ENCODE measurements at places on chromosomes 1 and 21.

GRCh38 chr1:169129109-169129784 lies 22.8 kb downstream of the ATP1B1 start:
- DNase-seq = no peak

GRCh38 chr1:193069748-193070385 lies 10.5 kb downstream of the RO60 start:
- no peak for DNase-seq

- DNase-seq = no peak
These were observed 124.2 kb downstream of the VPS13D start for GRCh38 chr1:12353981-12354380.

GRCh38 chr1:67250051-67250653 lies 57.5 kb upstream of the IL12RB2 start:
- DNase-seq = no peak

DNA sequence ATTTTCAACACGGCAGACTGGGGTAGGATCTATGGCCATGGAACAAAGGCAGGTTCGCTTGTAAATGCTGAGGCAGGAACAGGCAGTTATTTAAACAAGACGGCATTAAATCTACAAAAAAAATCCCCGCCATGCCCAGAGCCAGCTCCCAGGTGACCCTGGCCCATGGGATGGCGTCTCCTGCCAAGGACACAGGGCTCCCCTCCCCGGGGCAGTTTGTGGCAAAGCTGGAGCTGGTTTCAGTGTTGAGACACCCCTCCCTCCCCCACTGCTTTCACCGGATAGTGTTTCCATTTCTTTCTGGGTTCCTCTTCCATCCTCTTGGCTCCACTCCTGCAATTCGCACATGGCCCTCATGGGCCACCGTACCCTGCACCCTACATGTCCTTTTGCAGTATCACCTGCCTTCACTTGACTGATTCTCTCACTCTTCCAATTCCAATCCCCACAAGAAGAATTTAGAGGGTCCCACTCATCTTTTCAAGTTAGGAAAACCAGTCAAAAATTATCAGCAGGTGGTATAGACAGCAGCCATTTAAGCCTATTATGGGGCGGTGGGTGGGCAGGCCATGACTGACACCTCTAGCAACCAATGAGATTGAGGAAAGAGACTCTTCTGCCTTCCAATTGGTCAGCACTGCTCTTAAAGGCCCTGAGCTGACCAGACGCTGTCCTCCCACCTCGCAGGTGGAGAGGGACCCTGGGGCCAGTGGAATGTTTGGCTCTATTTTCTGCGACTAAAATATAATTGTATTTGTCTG lies 52.0 kb downstream of the OLIG1 start:
- no peak for DNase-seq

DNA sequence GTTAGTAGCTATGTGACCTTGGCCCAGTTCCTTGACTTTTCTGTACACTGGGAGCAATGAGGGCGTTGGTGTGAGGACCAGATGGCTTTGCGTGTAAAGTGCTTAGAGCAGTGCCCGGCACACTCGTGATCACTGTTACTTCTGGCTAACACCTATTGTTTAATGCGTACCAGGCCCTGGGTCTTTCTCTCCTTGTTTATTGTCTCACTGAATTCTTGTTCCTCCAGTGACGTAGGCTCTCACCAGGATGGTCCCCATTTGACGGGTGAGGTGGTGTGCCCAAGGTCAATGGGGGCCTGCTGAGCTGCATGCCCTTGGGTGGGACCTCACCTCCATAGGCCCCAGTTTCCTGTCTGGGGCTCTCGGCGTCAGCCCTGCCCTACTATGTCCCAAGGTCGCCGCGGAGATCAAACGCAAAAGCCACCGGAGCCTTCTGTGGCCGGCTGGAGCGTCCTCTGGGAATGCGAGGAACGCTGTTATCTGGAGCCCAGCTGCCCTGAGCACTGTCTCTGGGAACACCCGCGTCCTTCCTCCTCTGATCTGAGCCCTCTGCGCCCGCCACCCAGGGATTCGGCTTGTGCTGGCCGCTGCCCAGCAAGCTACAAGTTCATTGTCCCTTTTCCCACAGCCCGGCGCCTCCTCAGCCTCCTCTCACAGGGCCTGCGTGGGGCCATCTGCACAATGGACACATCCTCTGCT lies 28.9 kb downstream of the ALPL start:
- DNase-seq = no peak

DNA sequence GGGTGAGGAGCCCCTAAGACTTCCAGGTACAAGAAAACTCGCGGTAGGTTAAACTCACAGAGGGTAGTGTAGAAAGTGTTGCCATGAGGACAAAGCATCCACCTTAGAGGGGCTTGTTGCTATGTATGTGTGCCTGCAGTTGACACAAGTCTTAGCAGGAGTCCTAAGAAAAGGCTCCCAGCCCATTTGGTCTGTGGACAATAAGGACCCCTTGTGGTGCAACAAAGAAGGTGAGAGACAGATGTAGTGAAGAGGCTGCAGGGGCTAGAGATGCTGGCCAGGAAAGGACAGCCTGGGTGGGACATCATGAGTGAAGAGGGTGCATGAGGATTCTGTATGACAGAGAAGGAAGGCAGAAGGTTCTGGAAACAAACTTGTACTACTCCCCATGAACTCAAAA lies 36.3 kb upstream of the IL10 start:
- DNase-seq = no peak

GRCh38 chr1:224499204-224499603 lies 64.6 kb upstream of the WDR26 start:
- no peak for DNase-seq

DNA sequence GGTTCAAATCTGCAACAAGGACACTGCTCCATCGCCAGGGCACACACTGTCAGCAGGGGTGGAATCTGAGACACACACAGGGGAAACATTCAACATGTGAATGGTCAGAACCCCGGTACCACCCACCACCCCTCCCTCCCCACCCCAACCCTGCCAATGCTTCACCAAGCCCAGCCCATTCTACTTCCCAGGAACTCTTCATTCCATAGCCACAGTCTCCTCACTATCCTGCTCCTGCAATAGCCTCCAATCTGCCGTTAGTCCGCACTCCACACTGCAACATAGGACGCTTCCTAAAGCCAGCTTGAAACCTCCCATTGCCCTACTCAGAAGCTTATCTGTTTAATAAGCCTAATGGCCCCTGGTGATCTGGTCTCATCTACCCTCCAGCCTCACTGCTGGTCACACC lies 7.5 kb upstream of the RAB3B start:
- DNase-seq = no peak

- no peak for DNase-seq
These were observed 15.0 kb downstream of the FHAD1 start for GRCh38 chr1:15262003-15262377.

GRCh38 chr1:160951443-160952128 lies 3.0 kb downstream of the ITLN2 start:
- peak; percentile 51 for DNase-seq

- no peak for DNase-seq
These were observed 4.9 kb upstream of the LRRC3 start for GRCh38 chr21:44450402-44450801.

DNA sequence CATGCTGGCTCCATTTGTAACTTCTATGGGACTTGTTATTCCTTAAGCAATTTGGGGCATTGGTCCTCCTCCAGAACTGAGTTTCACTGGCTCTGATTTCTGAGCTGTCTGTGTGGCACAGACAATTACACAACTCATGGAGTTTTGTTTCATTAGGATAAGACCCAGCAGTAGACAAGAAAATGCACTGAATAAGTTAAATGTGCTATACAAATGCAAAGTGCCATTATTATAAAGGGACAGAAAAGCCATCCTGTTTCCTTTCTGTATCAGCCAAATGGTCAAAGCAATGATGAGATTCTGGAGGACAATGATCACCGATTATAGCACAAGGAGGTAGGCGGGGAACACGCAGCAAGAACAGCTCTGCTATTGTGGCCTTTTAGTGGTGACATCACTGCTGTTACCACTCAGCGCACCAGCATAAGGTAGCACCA lies 81.9 kb downstream of the CNIH3 start:
- no peak for DNase-seq

- DNase-seq = no peak
These were observed 110.1 kb upstream of the DPYD start for GRCh38 chr1:98030976-98031375.

DNA sequence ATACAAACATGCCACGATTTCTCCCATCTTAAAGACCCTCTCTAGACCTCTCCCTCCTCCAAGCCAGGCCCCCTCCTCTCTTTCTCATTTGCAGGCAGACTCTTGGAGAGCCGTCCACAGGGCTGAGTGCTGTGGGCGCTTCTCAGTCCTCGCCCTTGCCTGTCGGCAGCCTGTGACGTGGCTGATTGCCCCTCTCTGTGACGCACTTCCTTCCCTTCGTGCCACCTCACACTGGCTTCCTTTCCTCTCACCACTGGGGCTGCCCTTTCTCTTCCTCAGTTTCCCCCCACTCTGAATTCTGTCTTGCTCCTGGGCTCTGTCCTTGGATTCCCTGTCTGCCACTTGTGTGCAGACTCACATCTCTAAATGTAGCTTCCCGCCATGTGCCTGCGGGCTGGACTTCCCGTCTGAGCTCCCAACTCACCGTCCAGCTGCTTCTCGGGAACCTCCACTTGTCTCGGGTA lies 227.2 kb downstream of the CAMTA1 start:
- no peak for DNase-seq

- no peak for DNase-seq
These were observed 29.4 kb downstream of the KAZN start for GRCh38 chr1:14627608-14628489.

DNA sequence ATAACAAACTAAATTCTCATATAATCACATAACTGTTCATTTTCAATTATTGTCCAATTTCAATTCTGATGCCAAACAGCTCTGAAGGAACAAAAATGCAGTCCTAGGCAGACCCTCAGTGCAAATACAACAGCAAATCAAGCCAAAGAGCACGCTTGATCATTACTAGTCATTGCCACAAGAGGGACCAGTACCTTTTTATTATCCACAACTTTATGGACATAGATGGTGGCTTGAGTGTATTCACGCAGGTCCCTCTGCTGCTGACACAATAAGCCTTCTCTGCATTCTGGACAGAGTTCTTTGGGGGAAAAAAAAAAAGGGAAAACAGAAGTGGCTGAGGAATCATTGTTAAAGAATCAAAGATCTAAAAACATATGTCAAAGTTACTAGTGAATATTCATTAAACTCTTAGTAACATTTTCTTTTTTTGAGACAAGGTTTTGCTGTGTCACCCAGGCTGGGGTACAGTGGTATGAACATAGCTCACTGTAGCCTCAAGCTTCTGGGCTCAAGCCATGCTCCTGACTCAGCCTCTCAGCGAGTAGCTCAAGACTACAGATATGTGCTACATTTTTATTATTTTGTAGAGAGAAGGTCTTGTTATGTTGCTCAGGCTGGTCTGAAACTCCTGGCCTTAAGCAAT lies 34.3 kb upstream of the RAP1GAP start:
- no peak for DNase-seq

DNA sequence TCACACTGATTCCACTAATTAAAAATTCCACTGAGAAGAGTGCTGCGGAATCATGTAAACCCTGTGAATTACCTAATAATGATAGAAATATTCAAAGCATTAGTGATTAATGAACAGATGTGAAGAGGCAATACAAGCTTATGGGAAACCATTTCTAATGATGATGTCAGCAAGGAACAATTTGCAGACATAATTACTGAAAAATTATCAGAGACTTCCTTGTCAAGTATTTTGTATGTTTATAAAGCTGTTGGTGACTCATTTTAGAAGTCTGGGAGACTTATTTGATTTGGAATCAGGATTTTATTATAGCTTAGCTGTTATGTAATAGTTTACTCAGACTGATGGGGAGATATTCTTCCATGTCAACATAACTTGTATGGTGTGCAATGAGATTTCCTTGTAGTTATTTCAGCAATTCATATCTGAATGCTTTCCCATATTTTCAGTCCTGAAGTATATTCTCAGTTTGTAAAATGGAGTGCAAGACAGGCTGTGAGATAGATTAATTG lies 135.5 kb downstream of the TGFB2 start:
- no peak for DNase-seq

GRCh38 chr1:44316231-44316759 lies 38.8 kb downstream of the ERI3 start:
- no peak for DNase-seq

GRCh38 chr1:241627453-241628259 lies 12.5 kb downstream of the CHML start:
- DNase-seq = no peak

DNA sequence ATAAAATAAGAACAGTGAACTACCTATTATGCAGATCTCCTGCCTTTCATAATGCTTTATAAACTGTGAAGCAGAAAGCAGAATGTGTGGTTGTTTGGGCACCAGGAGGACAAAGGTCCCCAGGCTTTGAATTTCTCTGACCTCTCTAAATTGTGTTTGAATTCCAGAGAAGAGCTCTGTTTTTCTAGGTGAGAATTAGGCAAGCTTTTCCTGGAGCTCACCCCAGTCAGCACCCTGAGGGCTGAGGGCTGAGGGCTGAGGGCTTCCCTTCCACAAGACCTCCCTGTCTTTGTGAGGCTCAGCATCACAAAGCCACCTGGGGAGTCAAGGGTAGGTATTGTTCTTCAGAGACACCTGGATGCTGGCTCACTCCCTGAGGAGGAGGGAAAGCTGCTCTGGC lies 45.5 kb upstream of the LRIG2 start:
- DNase-seq = no peak

DNA sequence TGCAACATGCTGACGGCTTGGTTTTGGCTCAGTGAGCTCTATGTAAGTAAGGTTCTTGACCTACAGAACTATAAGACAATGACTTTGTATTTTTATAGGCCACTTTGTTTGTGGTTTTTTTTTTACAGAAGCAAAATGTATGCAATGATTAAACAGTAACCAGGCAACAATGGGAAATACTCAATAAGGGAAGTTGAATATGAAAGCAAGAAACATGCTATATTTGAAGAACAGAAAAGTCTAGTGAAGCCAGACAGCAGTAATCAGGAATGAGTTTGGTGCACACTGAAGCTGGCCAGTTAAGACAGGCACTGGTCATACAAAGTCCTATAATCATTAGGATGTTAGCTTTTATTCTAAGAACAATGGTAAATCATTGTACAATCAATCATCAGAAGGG lies 1926.8 kb downstream of the NCAM2 start:
- no peak for DNase-seq

- no peak for DNase-seq
These were observed 226.2 kb downstream of the KIF26B start for GRCh38 chr1:245380790-245381535.

DNA sequence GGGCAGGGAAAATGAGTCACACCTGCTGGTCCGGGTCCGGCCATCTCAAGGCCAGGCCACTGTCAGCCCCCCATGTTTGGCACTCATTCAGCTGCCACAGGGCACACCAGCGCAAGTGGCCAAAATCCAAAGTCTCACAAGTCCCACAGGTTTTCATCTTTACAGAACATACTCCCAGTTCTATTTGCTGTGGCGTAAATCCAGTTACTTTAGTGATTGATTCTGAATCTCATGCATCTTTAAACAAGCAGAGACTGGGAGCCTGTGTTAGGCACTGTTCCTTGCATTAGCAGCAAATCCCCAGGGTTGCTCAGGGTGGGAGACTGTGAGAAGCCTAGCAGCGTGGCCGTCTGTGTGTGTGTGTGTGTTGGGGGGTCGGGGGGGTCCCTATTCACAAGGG lies 1.1 kb upstream of the SLC2A5 start:
- DNase-seq = no peak

Data from stimulated activated CD4-positive, alpha-beta T cell treated with anti-CD3 and anti-CD28 coated beads, Interleukin-1b, Interleukin-23, amount 100 ng/mL, for 24 hours (primary cell).